T-cell (primary cell): ENCODE measurements at places on chromosomes 2 and 18.

DNA sequence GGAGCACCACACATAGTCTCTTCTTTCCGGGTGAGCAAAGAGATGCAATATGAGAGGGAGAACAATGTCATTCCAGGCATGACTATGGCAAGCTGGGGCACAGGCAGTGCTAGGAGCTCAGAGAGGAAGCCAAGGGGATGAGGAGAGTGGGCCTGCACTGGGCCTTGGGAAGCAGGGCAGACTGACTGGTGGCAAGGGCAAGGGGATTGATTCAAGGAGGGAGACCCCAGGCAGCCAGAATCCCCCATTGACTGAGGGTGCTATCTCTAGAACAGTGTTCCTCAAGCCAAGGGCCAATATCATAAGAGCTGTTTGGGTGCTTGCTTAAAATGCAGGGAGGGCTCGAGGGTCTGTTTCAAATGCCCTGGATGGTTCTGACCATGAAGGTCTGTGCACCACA, 36.1 kb downstream of the MARCO start:
- DNase-seq, result no peak

- no peak for DNase-seq
Observed at GRCh38 chr2:126719833-126720351, 63.9 kb downstream of the GYPC start.

DNA sequence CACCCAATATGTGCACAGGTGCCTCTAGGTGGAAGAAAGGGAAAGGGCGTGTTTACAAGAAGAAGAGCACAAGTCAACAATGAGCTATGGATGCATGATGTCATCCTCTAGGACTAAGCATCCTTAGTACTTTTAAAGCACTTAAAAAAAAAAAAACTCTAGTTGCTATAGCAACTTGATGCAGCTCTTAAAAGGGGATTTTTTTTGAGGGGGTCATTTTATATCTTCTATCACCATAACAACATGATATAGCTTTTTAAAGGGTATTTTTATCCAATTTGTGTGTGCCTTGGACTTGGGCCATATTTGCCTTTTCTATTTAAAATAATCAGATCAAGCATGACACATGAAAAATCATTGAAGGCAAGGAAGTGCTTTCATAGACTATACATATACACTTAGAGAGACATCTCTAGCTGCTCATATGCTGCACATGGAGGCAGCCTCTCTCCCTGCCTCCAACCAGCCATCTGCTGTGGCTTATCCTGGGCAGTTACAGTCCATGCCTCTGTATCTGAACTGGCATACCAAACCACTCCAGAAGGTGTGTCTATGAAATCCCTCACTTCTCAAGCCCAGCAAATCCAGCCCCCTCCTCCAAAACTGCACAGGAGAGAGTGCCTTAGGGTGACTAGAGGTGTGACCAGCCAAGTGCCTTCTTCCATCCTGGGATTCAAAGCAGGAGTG, 165.4 kb downstream of the MSH2 start:
- DNase-seq, result no peak

DNA sequence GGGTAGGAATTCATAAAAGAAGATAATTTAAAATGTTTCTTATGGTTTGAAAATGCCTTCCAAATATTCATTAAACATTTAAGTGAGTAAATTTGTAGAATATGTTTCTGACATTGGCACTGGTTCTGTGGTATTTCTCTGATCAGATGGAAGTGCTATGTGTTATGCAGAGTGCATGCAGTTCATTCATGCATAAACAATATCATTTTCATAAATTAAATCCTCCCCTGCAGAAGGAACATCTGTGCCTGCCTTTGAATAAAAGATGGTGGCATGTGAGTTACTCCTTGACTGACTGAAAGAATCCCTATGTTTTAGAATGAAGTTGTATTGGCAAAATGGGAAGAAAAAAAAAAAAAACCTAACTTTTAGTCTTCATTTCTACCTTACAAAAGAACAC, 5.9 kb downstream of the NEUROD1 start:
- DNase-seq, result no peak

DNA sequence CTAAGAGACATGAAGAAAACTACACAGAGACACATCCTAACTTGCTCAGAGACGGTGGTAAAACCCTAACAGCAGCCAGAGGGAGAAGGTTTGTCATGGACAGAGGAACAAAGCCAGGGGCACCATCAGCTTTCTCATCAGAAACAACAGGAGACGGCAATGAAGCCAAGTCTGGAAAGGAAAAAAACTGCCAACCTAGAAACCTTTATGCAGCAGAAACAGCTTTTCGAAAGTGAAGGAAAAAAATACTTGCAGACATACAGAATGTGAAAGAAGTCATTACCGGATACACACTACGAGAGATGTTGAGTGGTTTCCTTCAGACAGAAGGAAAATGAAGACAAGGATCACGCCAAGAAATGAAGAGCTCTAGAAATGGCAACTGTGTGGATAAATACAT, 55.9 kb downstream of the ANO7 start:
- no peak for DNase-seq

GRCh38 chr2:1488181-1488671, 75.0 kb downstream of the TPO start:
- DNase-seq, result no peak

DNA sequence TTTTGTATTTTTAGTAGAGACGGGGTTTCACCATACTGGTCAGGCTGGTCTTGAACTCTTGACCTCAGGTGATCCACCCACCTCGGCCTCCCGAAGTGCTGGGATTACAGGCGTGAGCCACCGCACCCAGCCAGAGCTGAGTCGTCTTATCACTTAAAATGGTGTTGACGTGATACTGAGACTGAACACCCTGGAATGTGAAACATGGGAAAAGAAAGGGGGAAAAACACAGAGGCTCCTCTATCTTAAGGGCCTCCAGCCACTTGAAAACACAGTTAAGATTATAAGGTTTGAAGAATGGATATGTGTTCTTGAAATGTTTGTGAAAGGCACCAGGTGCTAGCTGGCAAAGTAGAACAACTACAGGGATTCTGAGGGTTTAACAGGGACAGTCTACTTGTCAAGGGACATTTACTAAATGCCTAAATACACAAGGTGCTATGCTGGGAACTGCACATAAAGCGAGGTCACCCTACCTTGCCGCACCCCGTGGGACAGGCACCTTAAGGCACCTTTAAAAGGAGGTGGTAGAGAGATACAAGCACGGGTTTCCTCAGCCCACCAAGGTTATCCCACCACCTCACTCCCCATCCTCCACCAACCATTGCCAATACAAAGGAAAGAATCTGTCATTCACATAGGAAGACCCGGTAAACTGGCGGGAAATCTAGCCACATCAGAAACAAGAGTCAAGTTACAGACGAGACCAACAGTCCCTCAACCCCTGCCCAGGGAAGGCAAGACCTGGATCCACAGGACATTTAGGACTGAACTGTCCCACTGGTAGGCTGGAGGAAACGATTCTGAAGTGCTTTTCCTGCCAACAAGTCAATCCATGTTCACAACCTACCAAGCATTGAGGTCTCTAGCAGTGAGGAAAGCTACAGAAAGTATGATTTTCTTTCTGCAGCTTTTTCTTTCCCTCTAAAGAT, 43.4 kb downstream of the STK39 start:
- no peak for DNase-seq

- DNase-seq, result no peak
Observed at GRCh38 chr2:227822416-227823003, 8.9 kb downstream of the CCL20 start.

DNA sequence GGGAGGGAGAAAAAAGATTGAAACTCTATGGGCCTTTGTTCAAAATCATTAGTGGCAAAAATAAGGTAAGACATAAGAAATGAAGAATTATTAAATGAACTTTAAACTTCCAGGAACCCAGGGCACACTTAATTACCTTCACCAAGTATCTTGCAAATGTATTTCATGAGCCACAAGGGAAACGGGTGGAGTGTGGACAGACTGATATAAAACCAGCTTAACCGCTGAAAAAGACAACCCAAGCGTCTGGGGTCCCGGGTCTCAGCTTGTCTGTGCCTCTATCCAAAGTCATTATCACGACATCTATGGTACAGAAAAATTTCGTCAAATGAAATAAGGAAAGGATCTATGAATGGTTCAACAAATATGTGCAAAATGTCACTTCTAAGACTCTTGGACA, 13.9 kb upstream of the MBOAT2 start:
- DNase-seq, result no peak

GRCh38 chr2:180662521-180662920, 317.9 kb upstream of the UBE2E3 start:
- DNase-seq, result no peak

GRCh38 chr2:25131567-25132298, 36.6 kb downstream of the POMC start:
- no peak for DNase-seq

DNA sequence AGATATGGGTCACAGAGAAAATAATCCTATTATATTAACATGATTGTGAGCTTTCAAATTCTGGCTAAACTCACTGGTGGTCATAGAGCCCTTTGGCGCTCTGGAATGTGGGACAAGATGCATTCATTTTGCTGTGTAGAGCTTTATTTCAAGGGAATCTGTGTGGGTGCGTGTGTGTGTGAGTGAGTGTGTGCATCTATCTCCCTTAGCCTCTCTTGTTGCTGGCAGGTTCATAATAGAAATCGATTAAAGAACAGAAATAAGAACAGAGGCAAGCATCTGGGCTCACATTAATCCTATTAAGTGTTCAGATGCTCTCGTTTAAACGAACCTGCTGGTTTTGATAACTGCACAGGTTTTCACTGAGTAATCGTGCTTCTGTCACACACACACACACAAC, 155.4 kb upstream of the PID1 start:
- no peak for DNase-seq

GRCh38 chr18:12517142-12517825, 109.6 kb downstream of the PRELID3A start:
- no peak for DNase-seq

GRCh38 chr2:170436077-170436943, 258.4 kb downstream of the MYO3B start:
- no peak for DNase-seq

DNA sequence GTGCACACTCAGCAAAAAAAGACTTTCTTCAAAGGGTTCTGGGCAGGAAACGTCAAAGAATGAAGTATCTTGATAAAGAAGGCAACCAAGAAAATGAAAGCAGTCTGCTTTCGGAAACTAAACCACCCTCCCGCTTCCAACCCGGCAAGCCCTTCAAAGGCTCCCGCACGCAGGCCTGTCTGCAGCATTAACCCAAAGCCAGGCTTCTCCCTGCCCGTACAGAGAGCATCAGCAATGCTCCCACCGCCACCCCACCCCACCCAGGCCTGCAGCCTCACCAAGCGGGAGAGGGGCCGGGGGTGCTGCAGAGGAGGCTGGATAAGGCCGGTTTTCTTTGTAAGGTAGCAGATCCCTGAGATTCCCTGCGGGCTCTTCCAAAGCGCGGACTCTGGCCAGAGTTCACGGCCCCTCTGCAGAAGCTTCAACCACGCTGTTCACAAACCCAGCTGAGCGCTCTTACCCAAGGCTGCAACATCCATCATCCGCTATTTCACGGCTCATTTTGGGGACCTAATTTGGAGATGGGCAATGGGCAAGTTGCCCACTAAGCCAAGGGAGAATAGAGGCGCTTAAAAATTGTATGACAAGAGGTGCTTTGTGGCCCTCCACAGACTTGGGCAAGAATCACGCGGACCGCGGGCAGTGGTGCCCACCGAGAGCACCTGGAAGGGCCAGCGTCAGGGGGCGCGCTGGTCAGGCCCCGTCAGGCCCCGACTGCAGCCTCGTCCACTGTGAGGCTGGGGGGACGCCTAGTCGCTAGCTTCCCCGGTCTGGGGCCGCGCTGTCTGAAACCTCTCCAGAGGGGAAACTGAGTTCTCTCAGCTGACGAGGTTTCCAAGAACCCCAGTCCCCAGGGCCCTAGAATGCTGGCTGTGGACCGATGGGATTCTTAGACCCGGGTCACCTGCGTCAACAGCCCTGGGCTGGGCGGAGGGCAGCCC, 225.4 kb upstream of the ID2 start:
- DNase-seq, result peak; percentile 27

- DNase-seq, result no peak
Observed at GRCh38 chr18:36595046-36595817, 233.6 kb downstream of the TPGS2 start.

GRCh38 chr18:79405781-79406575, 10.2 kb downstream of the NFATC1 start:
- DNase-seq, result peak; percentile 89

GRCh38 chr2:149331023-149331400, 625 bp downstream of the LYPD6 start:
- DNase-seq, result no peak

DNA sequence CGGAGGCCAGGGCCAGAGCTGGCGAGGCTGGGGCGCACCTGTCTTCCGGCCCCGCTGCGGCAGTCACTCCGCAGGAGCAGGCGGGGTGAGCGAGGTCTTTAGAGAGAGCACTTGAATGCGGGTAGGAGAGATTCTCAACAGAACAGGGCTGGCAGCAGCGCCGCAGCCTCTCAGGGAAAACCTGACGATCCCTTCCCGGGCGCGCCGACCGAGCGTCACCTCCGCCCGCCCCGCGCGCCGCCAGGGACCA, 526 bp downstream of the PRKRA start:
- peak; percentile 73 for DNase-seq
